ENCODE measurements at places on chromosomes 12 and 14.

GRCh38 chr12:27952510-27952909 lies 20.0 kb downstream of the PTHLH start:
- no peak for DNase-seq

DNA sequence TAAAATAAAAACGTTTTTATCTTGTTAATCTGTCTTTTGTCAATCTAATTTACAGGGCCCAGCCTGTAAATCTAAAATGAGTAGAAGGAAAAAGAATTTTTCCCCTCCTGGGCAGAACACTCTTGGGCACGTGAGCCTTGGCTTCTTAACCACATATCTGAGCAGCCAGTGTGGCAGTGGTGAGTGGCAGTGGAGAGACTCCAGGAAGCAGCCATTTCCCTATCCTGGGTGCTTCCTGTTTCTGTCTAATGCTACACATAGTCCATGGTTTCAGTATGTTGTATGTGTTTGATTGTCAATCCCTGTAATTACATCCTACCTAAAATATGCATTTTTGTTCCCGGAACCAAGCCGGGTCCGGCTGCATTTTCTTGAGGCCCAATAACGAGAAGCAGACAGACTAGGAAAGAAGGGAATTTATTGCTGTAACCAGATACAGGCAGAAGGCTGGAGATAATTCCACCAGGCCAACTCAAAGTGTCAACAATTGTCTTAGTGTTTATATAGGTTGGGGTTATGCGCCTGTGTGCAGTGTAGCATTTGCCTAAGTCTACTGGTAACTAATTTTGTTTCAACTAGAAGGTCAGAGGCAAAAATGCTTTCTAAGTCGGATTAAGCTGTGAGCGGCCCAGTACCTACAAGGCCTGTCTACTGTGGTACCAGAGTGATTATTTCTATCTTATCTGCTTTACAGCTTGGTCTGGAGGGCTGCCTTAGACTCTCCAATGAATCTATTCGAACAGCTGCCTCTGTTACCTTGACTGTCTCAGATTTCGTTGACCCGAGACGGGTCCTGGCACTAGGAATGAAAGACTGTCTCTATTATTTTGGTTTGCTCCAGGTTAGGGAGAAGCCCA lies 82.4 kb upstream of the RESF1 start:
- DNase-seq, result no peak

DNA sequence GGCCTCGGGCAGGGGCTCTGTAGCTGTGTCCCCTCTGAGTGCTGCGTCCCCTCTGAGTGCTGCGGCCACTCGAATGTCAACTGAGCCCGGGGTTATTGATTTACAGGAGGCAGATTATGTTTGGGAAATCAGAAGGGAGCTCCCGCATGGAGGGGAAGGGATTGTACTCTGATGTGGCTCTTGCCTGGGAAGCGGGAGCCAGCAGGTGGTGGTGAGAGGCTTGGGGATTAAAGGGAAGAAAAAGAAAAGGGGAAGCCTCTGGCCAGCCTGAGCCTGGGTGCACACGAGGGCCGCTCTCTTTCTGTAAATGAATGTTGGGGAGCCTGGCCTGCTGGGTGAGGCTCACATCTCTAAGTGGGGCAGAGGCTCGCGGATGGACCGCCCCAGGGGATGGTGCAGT lies 143.7 kb downstream of the AACS start:
- no peak for DNase-seq

DNA sequence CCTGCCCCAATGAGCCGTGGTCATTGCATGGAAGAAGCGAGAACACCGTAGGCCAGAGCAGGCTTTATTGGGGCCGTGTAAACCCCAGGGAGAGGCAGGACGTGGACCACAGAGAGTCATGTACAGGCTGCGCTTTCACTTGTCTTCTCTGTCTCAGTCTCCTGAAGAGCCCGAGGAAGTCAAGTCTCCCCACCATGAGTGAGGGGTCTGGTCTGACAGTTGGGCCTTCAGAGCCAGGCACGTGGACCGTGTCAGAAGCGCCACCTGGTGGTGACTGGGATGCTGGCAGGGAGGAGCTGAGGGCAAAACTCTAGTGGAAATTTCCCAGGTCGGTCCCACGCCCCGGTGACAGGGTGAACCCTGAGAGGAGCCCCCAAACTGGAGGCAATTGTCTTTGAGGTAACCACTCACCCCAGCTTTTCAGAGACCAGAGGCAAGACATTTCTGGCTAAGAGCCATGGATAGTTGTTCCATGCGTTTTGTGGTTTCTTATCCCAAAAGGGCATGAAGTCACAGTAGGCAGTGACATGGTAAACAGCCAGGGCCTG lies 17.4 kb downstream of the RPS6KL1 start:
- no peak for DNase-seq

GRCh38 chr12:20220339-20220738 lies 148.0 kb upstream of the PDE3A start:
- no peak for DNase-seq

- no peak for DNase-seq
Measured at GRCh38 chr12:2267703-2268470, 215.1 kb downstream of the CACNA1C start.

DNA sequence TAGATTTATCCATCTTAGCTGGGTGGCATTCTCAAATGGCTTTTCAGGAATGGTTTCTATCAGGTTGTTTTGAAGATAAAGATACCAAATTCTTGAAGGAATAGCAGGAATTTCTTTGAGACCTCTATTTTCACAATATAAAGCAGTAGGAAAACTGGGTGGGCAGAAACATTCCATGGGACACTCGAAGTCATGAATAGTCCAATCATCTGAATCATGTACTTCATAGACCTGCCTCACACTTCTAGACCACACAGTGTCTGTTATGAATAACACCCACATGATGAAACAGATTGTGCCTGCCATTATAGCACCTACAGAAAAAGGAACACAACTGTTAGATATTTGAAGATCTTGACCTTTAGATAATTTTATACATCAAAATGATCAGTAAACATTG lies 1.8 kb downstream of the KERA start:
- DNase-seq, result no peak

- no peak for DNase-seq
Measured at GRCh38 chr14:86334355-86334754, 804.4 kb downstream of the FLRT2 start.

- DNase-seq, result no peak
Measured at GRCh38 chr12:76123259-76124212, 39.1 kb upstream of the NAP1L1 start.

DNA sequence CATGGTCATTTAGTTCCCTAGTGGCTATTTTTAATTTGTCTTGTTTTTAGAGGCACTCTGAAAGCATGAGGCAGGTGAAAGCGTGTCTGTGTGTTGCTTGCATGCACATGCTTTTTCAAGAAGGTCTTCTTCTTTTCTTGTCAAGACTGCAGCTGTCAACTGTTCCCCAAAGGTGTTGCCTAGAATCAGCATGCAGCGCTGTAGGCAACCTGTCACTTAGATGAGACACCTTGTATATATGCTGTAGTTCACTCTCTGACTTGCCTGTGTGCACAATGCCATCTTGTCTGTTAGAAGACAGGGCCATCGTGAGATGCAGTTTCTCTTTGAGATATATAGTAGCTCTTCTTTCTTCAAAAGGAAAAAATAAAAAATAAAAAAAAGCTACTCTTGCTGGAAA lies 885.7 kb downstream of the DIO2 start:
- DNase-seq, result no peak

GRCh38 chr12:104132351-104132956 lies 5.6 kb downstream of the NFYB start:
- no peak for DNase-seq

DNA sequence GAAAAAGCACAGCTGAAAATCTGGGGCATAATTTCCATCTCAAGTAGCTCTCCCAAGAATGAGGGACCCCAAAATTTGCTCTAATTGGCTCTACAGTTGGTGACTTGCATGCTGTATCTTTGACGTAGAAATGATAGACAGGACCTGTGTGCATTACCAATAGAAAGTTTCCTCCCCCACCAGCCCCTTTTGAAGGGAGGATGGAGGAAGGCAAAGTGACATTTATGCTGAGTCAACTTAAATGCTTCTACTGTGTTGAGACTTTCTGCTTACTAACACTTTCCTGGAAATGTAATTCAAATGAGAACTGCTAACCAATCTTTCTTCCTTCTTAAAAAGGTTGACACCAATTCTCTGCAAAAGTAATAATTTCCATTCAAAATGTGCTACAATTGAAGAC lies 31.9 kb downstream of the TSPAN8 start:
- no peak for DNase-seq

DNA sequence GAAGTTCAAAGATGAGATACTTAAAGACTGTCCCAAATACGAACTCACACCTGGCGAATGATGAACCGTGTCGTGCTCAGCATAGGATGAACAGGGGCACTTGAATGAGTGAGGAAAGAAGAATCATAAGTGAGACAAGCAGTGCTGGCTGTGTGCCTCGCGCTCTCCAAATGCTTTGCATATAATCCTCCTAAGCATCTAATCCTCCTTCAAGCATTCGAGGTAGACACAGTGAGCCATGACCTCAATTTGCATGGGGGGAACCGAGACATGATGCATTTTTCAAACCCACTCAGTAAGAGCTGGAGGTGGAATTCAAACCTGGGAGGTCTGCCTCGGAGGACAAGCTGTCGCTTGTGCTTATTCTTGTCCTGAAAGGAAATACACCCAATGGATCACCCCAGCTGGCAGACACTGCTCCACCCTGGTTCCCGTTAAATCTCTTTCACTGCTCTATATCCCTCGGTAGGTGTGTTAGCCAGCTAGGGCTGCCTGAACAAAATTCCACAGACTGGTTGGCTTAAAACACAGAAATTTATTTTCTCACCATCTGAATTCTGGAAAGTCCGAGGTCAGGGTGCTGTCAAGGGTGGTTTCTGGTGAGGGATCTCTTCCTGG lies 274.0 kb downstream of the SLC15A4 start:
- DNase-seq, result no peak

GRCh38 chr14:64800000-64800399 lies 79.7 kb downstream of the SPTB start:
- no peak for DNase-seq

DNA sequence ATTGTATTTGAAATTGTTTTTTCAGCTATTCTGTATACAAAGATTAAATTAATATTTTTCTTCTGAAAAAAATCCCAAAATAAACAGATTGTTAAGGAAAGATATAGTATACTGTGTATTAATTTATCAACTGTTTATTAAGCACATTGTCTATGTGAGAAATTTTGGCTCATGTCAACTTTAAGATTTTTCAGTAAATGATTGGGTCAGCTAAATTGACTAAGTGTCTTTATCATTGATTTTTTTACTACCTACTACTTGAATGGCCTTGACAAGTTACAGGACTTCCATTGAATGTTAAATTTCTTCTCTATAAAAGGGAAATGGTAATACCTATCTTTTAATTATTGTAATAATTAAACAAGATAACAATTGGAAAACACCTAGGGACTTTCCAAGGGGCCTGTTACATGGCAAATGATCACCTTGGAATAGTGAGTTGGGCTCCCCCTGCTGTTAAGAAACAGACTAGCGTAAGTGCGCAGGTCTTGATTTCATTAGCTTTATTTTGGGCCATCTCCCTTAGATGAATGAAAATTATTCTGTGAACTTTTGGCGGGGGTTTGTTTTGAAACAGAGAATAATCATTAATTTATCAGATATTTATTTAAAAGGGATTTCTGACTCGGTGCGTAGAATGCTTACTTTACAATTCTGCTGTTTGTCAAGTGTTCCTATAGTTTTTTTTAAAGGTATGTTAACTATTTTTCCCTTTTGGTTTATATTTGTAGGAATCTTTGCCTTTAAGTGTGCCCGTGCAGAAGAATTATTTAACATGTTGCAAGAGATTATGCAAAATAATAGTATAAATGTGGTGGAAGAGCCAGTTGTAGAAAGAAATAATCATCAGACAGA lies 14.5 kb upstream of the CCT2 start:
- no peak for DNase-seq

DNA sequence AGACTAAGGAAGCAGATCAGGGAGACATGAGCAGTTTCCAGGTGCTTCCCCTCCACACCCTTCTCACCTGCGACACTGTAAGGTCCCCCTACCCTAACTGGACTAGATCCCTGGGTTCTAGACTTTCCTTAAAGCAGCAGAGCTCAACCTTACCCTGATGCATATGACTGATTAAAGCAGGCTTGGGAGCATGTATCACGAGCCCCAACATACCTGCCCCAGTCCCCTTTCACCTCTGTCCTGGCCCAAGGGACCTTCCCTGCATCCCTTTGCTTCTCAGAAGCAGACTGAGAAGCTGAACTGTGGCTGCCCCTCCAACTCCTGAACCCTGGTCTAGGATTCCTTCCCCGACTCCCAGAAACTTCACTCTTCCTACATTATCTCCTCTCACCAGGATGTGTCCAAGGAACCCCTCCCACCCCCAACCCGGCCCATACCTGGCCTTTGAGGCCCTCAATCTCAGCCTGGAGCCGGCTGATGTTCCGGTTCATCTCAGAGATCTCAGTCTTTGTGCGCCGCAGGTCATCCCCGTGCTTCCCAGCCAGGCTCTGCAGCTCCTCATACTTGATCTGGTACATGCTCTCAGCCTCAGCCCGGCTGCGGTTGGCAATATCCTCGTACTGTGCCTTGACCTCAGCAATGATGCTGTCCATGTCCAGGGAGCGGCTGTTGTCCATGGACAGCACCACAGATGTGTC lies 5.4 kb downstream of the KRT8 start:
- no peak for DNase-seq

GRCh38 chr14:81436296-81437138 lies 36.4 kb upstream of the STON2 start:
- DNase-seq, result peak; percentile 71

- no peak for DNase-seq
Measured at GRCh38 chr14:32399920-32400319, 70.8 kb downstream of the AKAP6 start.

GRCh38 chr12:100311317-100311716 lies 44.3 kb downstream of the SCYL2 start:
- no peak for DNase-seq

DNA sequence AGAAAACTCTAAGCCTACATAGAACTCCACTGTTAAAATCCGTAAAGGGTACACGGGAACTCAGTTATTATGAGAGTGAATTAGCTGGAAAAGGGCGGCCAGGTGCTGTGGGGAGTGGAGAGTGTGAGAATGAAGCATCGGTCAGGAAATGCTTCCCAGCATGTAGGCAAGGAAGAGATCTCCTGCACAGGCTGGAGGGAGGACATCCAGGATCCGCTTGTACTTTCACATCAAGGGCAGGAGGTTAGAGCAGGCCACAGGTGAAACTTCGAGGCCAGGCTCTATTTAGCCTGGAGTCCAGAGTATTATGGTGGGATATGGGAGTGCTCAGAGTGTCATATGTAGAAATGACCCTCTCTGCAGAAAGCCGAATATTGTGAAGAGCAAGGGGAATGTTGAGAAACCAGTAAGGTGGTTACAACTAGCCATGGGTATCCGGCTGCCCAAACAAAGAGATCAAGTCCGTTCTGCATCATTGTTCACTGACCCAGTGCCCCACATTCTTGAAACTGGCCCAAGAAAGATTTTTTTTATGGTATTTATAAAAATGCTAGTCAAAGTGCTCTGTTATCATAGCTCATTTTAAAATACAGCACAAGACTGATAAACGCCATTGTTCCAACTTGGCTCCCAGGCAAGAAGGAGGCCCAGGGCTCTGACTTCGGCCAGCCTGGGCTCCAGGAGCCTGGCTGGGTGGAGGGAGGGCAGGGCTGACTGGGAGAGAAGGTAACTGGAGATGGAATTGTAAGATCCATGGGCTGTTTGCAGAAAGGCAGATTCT lies 79.4 kb upstream of the HIF1A start:
- DNase-seq, result no peak
